ENCODE measurements at places on chromosomes 6 and 20. TPM values are rescaled to one million over a fixed set of nuclear protein-coding genes. Genes with fewer than 3 reads are reported as not detected.

GRCh38 chr20:19706463-19706862, 51.6 kb upstream of the RIN2 start:
- no peaks in the 10 kb centered on the region for H3K27me3 ChIP-seq
- H3K27ac ChIP-seq: no peak overlapping the region

Gene BTBD9
- total RNA-seq: 11.9 TPM

Gene RIMS4
- not detected for total RNA-seq

Gene E2F1
- 0.66 TPM for total RNA-seq

DNA sequence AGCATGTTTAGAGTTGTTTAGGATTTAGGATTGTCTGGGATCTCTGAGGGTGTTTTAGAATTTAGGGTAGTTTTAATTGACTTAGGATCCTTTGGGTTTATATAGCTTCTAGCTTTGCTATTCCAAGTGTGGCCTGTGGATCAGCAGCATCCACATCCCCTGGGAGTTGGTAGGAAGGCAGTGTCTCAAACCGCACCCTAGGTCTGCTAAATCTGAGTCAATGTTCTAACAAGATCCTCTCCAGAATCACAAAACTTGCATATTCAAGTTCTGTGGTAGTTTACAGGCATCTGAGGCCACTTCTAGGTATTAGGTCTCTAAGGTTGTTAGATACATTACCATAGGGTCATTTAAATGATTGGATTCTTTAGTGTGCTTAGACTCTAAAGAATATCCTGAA, 48.3 kb downstream of the PRND start:
- no peaks in the 10 kb centered on the region for H3K4me1 ChIP-seq
- no peak overlapping the region for H3K27ac ChIP-seq
- no peaks in the 10 kb centered on the region for H3K27me3 ChIP-seq
- H3K4me3 ChIP-seq: no peak overlapping the region
- no peak for DNase-seq
- no peaks in the 10 kb centered on the region for H3K36me3 ChIP-seq

DNA sequence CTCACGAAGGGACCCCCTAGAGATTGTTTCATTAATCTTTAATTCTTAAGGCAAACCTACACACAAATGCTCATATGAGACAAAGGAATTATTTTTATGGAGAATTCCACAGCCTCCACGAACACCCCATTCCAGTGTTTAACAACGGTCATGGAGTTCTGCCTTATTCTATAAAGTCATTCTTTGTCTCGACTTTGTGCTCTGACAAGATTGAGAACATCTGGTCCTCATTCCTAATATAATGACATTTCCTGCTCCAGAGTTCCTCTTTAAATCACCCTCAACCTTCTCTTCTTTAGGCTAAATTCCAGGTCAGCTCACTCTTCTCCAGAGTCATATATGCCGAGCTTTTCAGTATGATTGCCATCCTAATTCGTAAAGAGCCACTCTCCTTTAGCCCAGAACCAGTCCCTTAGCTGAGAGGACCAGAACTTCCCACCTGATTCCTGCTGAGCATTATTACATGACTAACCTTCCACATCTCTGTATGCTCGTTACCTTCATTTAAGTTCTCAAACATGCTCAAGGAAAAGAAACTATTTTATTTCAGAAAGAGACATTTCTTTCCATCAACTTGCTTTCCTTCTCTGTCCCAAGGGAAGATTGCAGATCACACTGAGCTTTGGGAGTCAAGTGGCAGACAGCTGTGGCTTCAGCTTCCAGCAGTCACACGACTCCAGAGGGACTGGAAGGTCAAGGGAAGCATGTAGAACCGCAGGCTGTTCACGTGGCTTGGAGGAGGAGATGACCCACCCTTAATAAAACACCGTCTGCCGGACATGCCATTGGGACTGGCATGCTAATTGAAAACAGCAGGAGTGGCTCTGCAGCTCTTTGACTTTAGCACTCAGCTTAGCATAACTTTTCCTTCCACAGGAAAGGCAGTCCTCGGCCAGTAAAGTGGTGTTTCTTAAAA, 467.1 kb upstream of the HSF2 start:
- H3K4me1 ChIP-seq: no peaks in the 10 kb centered on the region
- H3K27me3 ChIP-seq: no peaks in the 10 kb centered on the region
- H3K4me3 ChIP-seq: no peak overlapping the region
- H3K27ac ChIP-seq: no peak overlapping the region

DNA sequence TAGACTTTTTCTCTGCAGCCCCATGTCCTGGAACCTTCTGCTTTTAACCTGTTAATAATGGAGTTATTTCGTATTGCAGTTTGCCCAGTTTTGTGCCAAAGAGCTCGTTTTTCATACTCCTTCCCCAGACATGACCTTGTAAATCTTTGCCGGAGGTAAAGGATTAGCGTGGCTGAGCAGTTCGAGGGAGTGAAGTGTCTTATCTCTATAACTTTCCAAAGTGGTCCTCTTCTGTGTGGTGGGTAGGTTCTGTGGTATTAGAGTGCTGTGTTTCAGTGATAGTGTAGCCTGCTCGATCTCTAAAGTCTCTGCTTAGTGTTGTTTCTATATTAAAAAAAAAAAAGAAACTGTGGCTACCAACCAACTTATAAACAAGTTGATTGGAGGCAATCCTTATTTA, 67.5 kb downstream of the FARS2 start:
- no peaks in the 10 kb centered on the region for H3K36me3 ChIP-seq
- H3K4me3 ChIP-seq: no peak overlapping the region
- H3K27ac ChIP-seq: no peak overlapping the region

Gene C6orf15
- not detected for total RNA-seq

DNA sequence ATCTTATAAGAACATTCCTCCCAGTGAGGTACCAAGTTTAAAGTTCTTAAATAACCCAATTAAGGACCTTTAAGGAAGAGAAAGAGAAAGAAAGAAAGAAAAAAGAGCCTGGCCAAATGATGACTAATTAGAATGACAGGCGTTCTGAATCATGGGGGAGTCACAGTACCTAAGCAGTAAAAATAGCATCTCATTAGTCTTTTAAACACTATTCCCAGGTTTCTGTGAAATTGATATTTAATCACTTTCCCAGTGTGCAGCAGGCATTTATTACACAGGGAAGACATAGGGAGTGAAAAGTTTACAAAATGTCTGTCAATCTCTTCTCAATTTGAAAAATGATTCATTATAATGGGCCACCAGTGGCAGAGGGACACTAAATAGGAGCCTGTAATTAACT, 251.4 kb upstream of the MANEA start:
- H3K4me1 ChIP-seq: no peaks in the 10 kb centered on the region
- no peaks in the 10 kb centered on the region for H3K36me3 ChIP-seq
- H3K27ac ChIP-seq: no peak overlapping the region
- DNase-seq: no peak
- H3K27me3 ChIP-seq: no peaks in the 10 kb centered on the region
- no peak overlapping the region for H3K4me3 ChIP-seq

DNA sequence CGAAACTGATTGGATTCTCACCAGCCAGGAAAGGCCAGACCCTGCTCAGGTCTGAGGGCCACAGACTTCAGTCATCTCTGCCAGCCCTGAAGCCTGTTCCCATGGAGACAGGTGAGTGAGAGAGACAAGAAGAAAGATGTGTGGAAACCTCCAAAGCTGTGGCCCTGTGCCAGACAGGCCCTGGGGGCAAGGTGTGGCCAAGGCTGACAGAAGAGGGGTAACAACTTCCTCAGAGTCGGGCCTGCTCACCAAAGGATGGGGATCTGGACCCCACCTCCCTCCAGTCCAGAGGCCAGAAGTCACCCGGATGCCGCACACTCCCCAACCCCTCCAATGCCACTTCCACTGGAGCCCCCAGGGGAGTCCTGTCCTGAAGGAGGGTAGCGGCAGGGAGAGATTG, 73.6 kb downstream of the MDGA1 start:
- H3K36me3 ChIP-seq: no peaks in the 10 kb centered on the region
- no peak overlapping the region for H3K4me3 ChIP-seq
- H3K27me3 ChIP-seq: peaks cover 5% of the 10 kb centered on the region

Gene GPLD1
- 0.66 TPM for total RNA-seq

- no peaks in the 10 kb centered on the region for H3K36me3 ChIP-seq
- no peak overlapping the region for H3K4me3 ChIP-seq
- H3K4me1 ChIP-seq: no peaks in the 10 kb centered on the region
Measured at GRCh38 chr6:39608652-39609345, 116.4 kb downstream of the KIF6 start.

Gene TMEM200A
- 1.0 TPM for total RNA-seq

DNA sequence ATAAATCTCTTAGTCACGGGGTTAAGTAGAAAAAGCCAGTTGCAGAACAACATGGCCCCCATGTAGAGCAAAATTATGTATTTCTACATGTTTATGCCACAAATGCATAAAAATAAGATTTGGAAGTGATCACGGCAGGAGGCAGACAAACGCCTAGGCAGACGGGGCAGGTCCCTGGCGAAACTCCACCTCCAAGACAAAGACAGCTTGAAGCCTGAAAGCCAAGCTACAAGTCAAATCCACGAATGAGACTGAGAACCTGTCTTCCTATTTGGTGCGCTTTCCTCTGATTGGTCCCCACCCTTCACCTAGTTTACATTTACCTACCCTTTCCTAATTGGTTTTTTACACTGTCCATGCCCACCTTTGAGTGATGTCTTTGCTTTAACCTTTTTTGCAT, 28.7 kb upstream of the AHCY start:
- H3K27me3 ChIP-seq: no peaks in the 10 kb centered on the region
- H3K27ac ChIP-seq: no peak overlapping the region
- no peak overlapping the region for H3K4me3 ChIP-seq
- no peak for DNase-seq

DNA sequence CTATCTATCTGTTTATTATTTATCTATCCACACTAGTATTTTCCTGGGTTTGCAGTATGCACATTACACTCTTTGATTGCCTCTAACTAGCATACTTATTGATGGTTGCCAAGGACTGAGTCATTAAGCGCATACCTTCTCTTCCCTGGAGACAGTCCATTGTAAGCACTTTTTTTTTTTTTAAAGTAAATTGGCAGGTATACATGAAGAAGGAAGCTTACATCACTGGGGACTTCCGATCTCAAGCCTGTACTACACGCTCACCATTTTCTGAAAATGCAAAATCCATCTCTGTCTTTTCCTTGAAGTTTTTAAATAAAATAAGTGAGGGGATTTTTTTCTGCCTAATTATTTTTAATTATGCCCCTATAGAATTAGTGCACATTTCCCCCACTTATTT, 63.5 kb downstream of the HMGN3 start:
- H3K27me3 ChIP-seq: no peaks in the 10 kb centered on the region
- no peak overlapping the region for H3K27ac ChIP-seq
- H3K4me3 ChIP-seq: no peak overlapping the region
- no peak for DNase-seq
- no peaks in the 10 kb centered on the region for H3K36me3 ChIP-seq
- H3K4me1 ChIP-seq: no peaks in the 10 kb centered on the region
